Gastrocnemius medialis (tissue), 4 donors: ENCODE measurements at places on chromosomes 1 and 21. TPM values are rescaled to one million over a fixed set of nuclear protein-coding genes. Genes with fewer than 3 reads are reported as not detected.

DNA sequence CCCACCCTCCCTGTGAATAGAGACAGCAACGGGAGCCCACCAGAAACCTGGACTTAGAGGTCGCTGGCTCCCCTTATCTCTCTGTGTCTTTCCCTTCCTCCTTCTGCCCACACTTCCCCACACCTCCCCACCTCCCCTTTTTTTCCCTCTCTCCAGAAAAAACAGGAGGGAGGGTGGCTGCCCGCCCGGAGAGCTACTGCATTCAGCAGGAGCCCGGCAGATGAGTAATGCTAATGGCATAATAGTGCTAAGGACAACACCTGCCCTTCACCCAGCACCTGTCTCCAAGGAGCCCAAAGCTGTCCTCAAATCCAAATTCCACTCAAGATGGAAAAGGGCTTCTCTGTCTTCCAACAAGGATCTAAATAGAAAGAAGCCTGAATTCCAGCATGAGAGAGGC is 11.4 kb upstream of the PRELP start:
- no peaks in the 10 kb centered on the region for H3K36me3 ChIP-seq
- no peaks in the 10 kb centered on the region for H3K27me3 ChIP-seq
- H3K27ac ChIP-seq, result peak overlapping the region; percentile 73
- no peak for DNase-seq
- H3K4me3 ChIP-seq, result no peak overlapping the region

GRCh38 chr21:14074177-14074576 is 136.6 kb downstream of the LIPI start:
- H3K27ac ChIP-seq, result no peak overlapping the region
- no peaks in the 10 kb centered on the region for H3K27me3 ChIP-seq
- no peak overlapping the region for H3K4me3 ChIP-seq
- H3K4me1 ChIP-seq, result no peaks in the 10 kb centered on the region

DNA sequence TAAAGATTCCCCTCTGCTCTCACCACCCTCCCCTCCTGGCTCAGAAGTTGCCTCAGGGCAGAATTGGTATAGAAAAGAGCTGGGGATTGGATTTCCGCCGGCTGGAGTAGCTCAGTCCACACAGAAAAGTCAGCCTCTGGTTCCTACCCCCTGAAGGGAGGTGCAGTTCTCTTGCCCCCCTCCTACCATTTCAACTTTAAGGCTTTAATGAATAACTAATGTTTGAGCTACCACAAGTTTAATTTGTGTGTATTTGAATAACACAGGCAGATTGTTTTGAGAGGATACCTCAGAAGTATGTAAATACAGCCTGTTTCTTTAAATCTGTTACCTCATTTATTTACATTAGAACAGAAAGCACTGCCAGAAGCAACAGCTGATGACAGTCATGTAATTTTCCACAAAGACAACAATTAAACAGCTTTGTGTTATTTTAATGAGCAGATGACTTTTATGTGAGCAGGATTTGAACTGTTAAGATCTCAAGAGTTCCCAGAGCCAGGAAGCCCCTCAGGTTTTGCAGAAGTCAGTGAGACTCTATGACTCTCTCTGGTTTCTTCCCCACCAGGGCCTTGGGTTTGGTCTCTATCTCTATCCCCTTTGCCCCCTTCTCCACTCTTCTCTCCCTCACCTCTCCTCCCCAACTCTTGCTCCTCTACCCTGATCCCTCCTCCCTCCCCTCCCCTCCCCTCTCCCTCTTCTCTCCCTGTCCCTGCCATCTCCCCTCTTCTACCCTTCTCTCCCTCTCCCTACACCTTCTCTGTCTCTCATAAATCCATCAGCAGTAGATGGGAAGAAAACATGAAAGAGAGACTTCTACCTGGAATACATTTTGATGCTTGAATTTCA is 26.3 kb downstream of the DUSP10 start:
- H3K27me3 ChIP-seq, result no peaks in the 10 kb centered on the region
- H3K4me3 ChIP-seq, result no peak overlapping the region
- H3K36me3 ChIP-seq, result no peaks in the 10 kb centered on the region
- DNase-seq, result no peak
- peaks cover 78% of the 10 kb centered on the region for H3K4me1 ChIP-seq

- no peaks in the 10 kb centered on the region for H3K4me1 ChIP-seq
- no peak overlapping the region for H3K4me3 ChIP-seq
- H3K27me3 ChIP-seq, result no peaks in the 10 kb centered on the region
- H3K36me3 ChIP-seq, result no peaks in the 10 kb centered on the region
- no peak overlapping the region for H3K27ac ChIP-seq
Measured at GRCh38 chr1:114062477-114063099, 83.3 kb downstream of the OLFML3 start.

GRCh38 chr1:37469386-37469785 is 5.0 kb upstream of the ZC3H12A start:
- H3K4me1 ChIP-seq, result peaks cover 32% of the 10 kb centered on the region
- no peaks in the 10 kb centered on the region for H3K27me3 ChIP-seq
- no peak for DNase-seq

- H3K36me3 ChIP-seq, result no peaks in the 10 kb centered on the region
- H3K27ac ChIP-seq, result no peak overlapping the region
- H3K4me3 ChIP-seq, result no peak overlapping the region
- H3K27me3 ChIP-seq, result no peaks in the 10 kb centered on the region
Measured at GRCh38 chr1:111891566-111891965, 97.9 kb downstream of the KCND3 start.

DNA sequence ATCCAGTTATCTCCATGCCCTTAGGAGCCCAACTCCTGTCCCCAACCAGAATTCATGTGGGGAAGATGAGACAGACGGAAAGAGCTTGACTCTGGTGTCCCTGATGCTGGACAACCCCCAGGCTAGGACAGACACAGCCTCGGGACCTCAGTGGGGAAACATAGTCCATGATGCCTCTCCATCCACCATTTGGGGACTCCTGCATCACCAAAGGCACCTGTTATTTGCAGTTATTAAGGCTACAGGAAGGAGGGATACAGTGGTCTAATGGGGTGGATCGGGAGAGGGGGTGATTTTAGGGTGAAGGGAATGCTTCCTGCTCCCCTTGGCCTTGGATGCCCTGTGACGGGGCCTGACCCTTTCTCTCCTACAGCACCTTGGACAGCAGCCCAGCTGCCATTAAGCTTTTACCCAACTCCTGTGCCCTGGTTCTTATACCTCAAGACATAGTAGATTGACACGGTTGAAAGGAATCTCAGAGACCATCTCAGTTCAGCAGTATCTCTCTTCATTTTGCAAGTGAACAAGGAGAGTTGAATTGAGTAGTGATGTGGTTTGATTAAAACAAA is 111.6 kb downstream of the MATN1 start:
- H3K27me3 ChIP-seq, result no peaks in the 10 kb centered on the region
- no peaks in the 10 kb centered on the region for H3K36me3 ChIP-seq
- no peak overlapping the region for H3K27ac ChIP-seq
- no peak overlapping the region for H3K4me3 ChIP-seq
- no peaks in the 10 kb centered on the region for H3K4me1 ChIP-seq

DNA sequence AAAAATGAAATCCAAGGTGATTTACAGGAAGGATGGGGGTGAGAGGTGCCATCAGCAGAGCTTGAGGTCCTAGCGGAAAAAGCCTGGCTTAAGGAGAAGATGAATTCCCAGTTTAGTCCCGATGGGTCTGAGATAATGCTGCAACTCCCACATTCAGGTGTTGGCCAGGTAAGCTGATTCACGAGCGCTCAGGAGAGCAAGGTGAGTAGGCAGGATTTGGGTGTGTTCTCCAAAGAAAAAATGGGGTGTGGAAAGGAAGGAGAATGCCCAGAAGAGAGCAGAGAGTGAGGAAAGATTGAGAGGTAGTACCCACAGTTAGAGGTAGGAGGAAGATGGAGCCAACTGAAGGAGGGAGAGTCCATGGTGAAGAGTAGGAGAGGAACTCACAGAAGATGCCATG is 12.5 kb downstream of the RIMS3 start:
- H3K27me3 ChIP-seq, result peaks cover 6% of the 10 kb centered on the region
- H3K36me3 ChIP-seq, result no peaks in the 10 kb centered on the region
- H3K4me1 ChIP-seq, result peaks cover 6% of the 10 kb centered on the region
- H3K4me3 ChIP-seq, result no peak overlapping the region
- no peak overlapping the region for H3K27ac ChIP-seq
- no peak for DNase-seq

DNA sequence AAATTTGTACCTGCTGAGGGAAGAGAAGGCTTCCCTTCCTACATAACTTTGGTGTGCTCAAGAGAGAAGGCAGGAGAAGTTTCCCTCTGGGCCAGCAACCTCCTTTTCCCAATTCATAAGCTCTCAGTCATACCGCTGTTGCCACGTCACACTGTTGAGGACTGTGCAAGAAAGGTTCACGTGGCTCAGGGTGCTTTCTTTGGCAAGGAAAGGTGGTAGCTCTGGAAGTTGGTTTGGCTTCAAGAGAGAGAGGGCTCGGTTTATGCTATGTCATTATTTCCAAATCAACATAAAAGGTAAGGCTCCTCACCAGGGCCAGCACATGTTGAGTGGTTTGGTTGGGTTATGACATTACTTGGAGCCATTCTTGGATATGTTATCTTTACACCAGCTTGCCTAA is 77.3 kb downstream of the TNFSF18 start:
- H3K27me3 ChIP-seq, result no peaks in the 10 kb centered on the region
- H3K36me3 ChIP-seq, result no peaks in the 10 kb centered on the region
- H3K4me3 ChIP-seq, result no peak overlapping the region
- H3K27ac ChIP-seq, result no peak overlapping the region
- no peak for DNase-seq

DNA sequence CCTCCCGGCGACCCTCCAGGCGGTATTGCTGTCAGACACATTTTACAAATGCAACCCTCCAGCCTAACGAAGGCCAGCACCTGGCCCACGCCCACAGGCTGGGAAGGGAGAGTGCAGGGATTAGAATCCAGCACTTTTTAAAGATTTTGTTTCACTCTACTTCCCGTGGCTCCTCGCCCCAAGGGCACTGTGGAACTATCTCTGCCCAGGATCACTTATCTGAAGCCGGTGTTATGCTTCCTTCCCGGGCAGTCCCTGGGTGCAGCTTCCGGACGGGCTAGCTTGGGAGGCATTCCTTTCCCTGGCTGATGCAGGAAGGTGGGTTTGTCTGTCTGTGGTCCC is 35.8 kb downstream of the CCN1 start:
- no peaks in the 10 kb centered on the region for H3K36me3 ChIP-seq
- peaks cover 13% of the 10 kb centered on the region for H3K4me1 ChIP-seq
- DNase-seq, result no peak
- no peaks in the 10 kb centered on the region for H3K27me3 ChIP-seq
- H3K27ac ChIP-seq, result no peak overlapping the region
- H3K4me3 ChIP-seq, result no peak overlapping the region

DNA sequence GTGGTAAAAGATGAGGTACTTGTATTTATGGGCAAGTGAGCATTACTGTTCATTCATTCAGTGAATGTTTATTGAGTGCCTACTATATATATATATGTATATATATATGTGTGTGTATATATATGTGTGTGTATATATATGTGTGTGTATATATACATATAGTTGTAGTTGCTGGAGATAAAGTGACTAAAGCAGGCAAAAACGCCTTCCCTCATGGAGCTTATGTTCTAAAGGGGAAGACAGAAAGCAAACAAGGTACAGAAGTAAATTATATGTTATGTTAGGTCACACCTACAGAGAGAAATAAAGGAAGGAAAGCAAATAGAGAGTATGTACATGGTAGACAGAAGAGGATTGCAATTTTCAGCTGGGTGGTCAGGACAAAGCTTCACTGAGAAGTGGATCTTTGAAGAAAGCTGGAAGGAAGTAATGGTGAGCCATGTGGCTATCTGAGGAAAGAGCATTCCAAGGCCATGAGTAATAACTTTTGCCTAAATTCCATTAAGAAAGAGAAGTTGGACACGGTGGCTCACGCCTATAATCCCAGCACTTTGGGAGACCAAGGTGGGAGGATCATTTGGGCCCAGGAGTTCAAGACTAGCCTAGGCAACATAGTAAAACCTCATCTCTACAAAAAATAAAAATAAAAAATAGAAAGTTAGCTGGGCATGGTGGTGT is 33.5 kb upstream of the KLF17 start:
- no peak for DNase-seq
- H3K4me1 ChIP-seq, result no peaks in the 10 kb centered on the region
- H3K27me3 ChIP-seq, result peaks cover 10% of the 10 kb centered on the region
- H3K36me3 ChIP-seq, result no peaks in the 10 kb centered on the region

- H3K27ac ChIP-seq, result no peak overlapping the region
- no peak for DNase-seq
- H3K4me3 ChIP-seq, result no peak overlapping the region
- H3K4me1 ChIP-seq, result no peaks in the 10 kb centered on the region
- no peaks in the 10 kb centered on the region for H3K27me3 ChIP-seq
Measured at GRCh38 chr1:94940738-94941137, 13.8 kb upstream of the CNN3 start.

GRCh38 chr1:235423214-235423652 is 56.0 kb downstream of the TBCE start:
- DNase-seq, result no peak
- H3K4me3 ChIP-seq, result no peak overlapping the region
- peaks cover 7% of the 10 kb centered on the region for H3K36me3 ChIP-seq
- peaks cover 11% of the 10 kb centered on the region for H3K4me1 ChIP-seq

DNA sequence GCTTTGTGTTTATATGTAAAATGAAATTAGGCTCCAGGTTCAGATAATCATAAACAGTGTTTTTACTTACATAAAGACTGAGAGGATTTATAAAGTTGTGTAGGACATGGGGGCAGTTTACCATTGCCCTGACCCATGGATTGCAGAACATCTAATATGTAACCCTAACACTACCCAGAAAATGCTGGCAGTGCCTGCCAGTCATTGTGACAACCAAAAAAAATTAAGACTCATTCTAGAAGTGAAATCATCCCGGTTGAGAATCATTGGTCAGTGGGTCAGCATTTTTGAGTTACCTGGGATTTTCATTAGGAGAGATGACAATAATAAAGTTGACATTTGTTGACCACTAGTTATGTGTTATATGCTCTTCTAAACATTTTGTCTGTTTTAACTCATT is 31.2 kb upstream of the THEM4 start:
- no peaks in the 10 kb centered on the region for H3K36me3 ChIP-seq
- no peak overlapping the region for H3K27ac ChIP-seq
- no peaks in the 10 kb centered on the region for H3K27me3 ChIP-seq
- DNase-seq, result no peak

- DNase-seq, result no peak
- H3K27me3 ChIP-seq, result no peaks in the 10 kb centered on the region
- H3K36me3 ChIP-seq, result no peaks in the 10 kb centered on the region
- H3K4me3 ChIP-seq, result no peak overlapping the region
- H3K4me1 ChIP-seq, result peaks cover 6% of the 10 kb centered on the region
Measured at GRCh38 chr1:179950651-179951050, 4.0 kb upstream of the CEP350 start.

GRCh38 chr1:204744107-204744779 is 58.7 kb upstream of the LRRN2 start:
- H3K4me3 ChIP-seq, result no peak overlapping the region
- DNase-seq, result no peak
- H3K4me1 ChIP-seq, result no peaks in the 10 kb centered on the region
- no peak overlapping the region for H3K27ac ChIP-seq
- no peaks in the 10 kb centered on the region for H3K36me3 ChIP-seq
- H3K27me3 ChIP-seq, result no peaks in the 10 kb centered on the region

The CDC14A gene
- 10.0 TPM for total RNA-seq

The HP1BP3 gene
- total RNA-seq, result 117 TPM

The GNAT2 gene
- not detected for total RNA-seq

The USP24 gene
- total RNA-seq, result 82.8 TPM

The UBE2U gene
- not detected for total RNA-seq

The ESPN gene
- not detected for total RNA-seq

The CAPN2 gene
- 52.0 TPM for total RNA-seq

The CLCA4 gene
- total RNA-seq, result not detected

The LRRC52 gene
- total RNA-seq, result not detected

The ZNF695 gene
- total RNA-seq, result not detected

The KRTAP21-2 gene
- total RNA-seq, result not detected

The DENND2D gene
- 0.19 TPM for total RNA-seq
